ENCODE measurements at places on chromosomes 3 and 15. TPM values are rescaled to one million over a fixed set of nuclear protein-coding genes. Genes with fewer than 3 reads are reported as not detected.

RYR3 gene
- total RNA-seq = 0.15 TPM

CKMT1B gene
- 0.30 TPM for total RNA-seq

GRCh38 chr3:132773071-132773619 lies 50.9 kb upstream of the NPHP3 start:
- H3K27ac ChIP-seq = no peak overlapping the region
- H3K27me3 ChIP-seq = no peaks in the 10 kb centered on the region
- H3K4me1 ChIP-seq = no peaks in the 10 kb centered on the region
- DNase-seq = no peak
- no peak overlapping the region for H3K4me3 ChIP-seq

GRCh38 chr3:94291686-94292085 lies 228.8 kb downstream of the NSUN3 start:
- H3K4me3 ChIP-seq = no peak overlapping the region
- H3K27ac ChIP-seq = no peak overlapping the region
- H3K27me3 ChIP-seq = no peaks in the 10 kb centered on the region

DNA sequence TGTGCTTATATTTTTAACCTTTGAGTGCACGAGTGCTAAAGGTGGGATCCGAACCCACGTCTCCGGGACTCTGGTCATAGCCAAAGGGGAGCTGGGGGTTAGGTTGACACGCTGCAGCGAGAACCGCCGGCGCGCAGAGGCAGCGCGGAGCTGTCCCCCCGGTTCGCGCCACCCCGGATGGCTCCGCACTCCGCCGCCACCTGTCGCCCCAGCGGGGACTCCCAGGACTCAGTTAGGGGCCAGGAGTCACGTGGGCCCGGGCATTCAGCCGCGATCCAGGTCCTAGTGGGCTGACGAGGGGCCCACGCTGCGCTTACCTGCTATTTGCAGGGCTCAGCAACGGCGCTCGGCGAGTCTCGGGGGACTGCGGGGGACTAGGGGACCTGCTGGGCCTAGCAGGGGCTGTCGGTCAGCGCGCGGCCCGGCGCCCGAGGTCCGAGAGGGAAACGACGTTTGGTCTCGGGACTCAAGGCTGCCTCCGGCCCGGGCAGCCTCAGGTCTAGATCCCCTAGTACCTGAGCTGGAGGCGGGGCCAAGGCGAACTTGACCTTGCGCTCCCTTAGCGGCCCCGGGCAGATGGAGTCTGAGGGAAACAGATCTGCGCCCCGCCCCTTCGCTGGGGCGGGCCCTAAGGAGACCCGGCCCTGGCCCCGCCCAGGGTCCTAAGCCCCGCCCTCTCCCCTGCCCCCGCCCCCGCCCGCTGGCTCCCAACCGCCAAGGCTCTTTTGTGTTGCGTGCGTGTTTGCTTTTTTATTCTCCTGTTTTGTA lies at the start of gene NMNAT3:
Gene NMNAT3 (minus strand): TSS at position 585 of the 768 bp plus-strand sequence. CDS start 50,248 bp downstream, outside the sequence.
- H3K27ac ChIP-seq = peak within 1 kb of the TSS; percentile 70
- peak within 1 kb of the TSS; percentile 68 for H3K4me3 ChIP-seq
- no peaks in the 10 kb centered on the region for H3K27me3 ChIP-seq
- peaks cover 8% of the 10 kb centered on the region for H3K4me1 ChIP-seq
- DNase-seq = peak; percentile 87

OR5AC2 gene
- not detected for total RNA-seq

- no peaks in the 10 kb centered on the region for H3K27me3 ChIP-seq
- no peaks in the 10 kb centered on the region for H3K36me3 ChIP-seq
- peaks cover 10% of the 10 kb centered on the region for H3K4me1 ChIP-seq
- no peak overlapping the region for H3K4me3 ChIP-seq
- no peak overlapping the region for H3K27ac ChIP-seq
Observed at GRCh38 chr3:194496217-194496919, 9.6 kb upstream of the ATP13A3 start.

GRCh38 chr3:47429476-47430270 lies 46.1 kb downstream of the SCAP start:
- DNase-seq = no peak
- H3K4me1 ChIP-seq = no peaks in the 10 kb centered on the region
- no peak overlapping the region for H3K4me3 ChIP-seq
- H3K36me3 ChIP-seq = peaks cover 66% of the 10 kb centered on the region

DNA sequence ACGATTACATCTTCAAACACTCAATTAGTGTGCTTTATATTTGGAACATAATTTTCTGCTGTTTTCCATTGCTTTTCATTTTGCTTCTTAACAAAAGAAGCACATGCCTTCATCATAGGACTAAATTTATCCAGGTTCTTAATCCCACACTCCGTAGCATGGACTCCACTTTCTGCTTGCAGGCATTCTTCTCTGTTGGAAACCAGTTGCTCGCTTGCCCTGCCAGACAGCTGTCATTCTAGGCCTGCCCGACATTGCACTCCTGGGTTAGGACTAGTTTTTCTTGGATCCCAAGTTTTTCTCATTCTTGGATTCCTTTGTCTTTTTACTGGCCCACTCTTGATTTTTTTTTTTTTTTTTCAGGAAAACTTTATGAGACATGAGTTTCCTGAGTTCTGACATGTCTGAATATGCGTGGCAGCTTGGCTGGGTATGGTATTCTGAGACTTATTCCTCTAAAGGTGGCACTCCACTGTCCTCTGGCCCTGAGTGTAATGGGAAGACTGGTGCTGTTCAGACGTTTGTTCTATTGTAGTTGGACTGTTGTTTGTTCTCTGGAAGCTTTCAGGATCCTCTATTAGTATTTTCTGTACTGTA lies 6.3 kb upstream of the ATP1B3 start:
- no peak overlapping the region for H3K27ac ChIP-seq
- no peaks in the 10 kb centered on the region for H3K27me3 ChIP-seq
- H3K36me3 ChIP-seq = no peaks in the 10 kb centered on the region
- DNase-seq = no peak
- H3K4me1 ChIP-seq = peaks cover 5% of the 10 kb centered on the region
- no peak overlapping the region for H3K4me3 ChIP-seq

- H3K27ac ChIP-seq = no peak overlapping the region
- no peaks in the 10 kb centered on the region for H3K27me3 ChIP-seq
- H3K4me3 ChIP-seq = no peak overlapping the region
- DNase-seq = no peak
- H3K4me1 ChIP-seq = no peaks in the 10 kb centered on the region
- no peaks in the 10 kb centered on the region for H3K36me3 ChIP-seq
Observed at GRCh38 chr3:77372634-77373346, 332.9 kb downstream of the ROBO2 start.

DNA sequence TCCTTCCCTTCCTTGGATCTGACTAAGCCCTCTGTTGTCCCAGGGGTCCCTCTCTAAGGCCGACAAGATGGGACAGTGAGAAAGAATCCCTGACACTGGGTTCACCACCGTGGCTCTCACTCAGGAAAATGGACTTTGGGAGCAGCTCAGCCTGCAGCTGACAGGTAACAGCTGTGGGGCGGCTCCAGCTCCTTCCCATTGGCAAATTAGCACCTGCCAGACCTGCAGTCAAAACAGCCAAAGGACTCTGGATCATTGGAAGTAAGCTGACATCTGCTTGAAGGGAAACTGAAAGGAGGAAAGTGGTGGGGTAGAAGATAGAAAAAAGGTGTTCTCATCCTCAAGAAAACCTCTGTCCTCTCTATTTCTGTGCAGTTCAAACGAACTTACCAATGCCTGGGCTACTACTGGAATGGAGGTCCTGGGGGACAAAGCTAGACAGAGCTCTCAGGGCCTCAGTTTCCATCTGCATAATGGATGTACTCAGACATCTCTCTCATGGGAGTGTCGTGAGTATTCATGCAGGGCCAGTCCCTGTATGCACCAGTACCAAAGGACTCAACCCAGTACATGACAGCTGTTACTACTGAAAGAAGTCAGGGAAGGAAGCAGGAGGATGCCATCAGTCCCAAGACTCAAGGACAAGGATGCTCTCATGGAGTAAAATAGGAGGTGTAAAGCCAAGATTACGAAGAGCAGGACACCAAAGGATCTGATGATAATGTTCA lies 53.6 kb upstream of the DCLK3 start:
- no peak for DNase-seq
- H3K27ac ChIP-seq = no peak overlapping the region
- H3K36me3 ChIP-seq = no peaks in the 10 kb centered on the region
- no peak overlapping the region for H3K4me3 ChIP-seq
- H3K4me1 ChIP-seq = no peaks in the 10 kb centered on the region
- no peaks in the 10 kb centered on the region for H3K27me3 ChIP-seq

EHD4 gene
- total RNA-seq = 31.8 TPM

DNA sequence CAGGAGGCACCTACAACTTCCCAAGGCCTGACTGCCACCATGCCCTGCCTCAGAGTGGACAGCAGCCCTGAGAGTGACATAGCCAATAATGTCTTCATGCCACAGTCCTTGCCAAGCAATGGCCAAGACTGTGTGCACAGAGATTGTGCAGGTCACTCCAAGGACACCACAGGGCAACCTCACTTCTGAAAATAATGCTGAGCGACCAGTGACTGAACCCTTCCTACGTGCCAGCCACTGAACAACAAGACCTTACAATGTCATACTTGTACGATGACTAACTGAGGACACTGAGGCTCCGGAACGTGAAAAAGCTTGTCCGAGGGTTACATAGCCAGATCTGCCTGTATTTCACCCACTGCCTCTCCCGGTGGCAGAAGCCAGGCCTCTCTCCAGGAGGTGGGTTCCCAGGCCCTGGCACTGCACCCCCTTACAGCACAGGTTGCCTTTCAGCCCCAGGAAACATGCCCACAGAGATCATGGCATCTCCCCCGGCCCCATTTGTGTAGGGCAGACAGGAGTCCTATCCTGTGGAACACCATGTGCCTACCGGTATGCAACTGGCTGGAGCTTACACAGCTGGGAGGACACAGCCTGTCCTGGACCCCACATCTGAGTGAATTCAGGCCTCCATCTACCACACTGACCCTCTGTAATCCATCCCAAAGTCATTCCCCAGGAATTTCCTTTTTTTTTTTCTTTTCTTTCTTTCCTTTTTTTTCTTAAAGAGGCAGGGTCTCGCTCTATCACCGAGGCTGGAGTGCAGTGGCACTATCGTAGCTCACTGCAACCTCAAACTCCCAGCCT lies 72.3 kb downstream of the SLC12A8 start:
- no peaks in the 10 kb centered on the region for H3K27me3 ChIP-seq
- H3K36me3 ChIP-seq = no peaks in the 10 kb centered on the region
- H3K27ac ChIP-seq = peak overlapping the region; percentile 72
- no peak for DNase-seq
- no peak overlapping the region for H3K4me3 ChIP-seq

- peaks cover 53% of the 10 kb centered on the region for H3K4me1 ChIP-seq
- no peak for DNase-seq
- no peak overlapping the region for H3K4me3 ChIP-seq
- H3K27ac ChIP-seq = no peak overlapping the region
Observed at GRCh38 chr3:15276028-15276724, 56.2 kb downstream of the SH3BP5 start.

PRSS50 gene
- total RNA-seq = 0.30 TPM

SYNPR gene
- not detected for total RNA-seq

IGDCC3 gene
- total RNA-seq = not detected

ZBED2 gene
- total RNA-seq = 2.1 TPM

- H3K27ac ChIP-seq = no peak overlapping the region
- no peak overlapping the region for H3K4me3 ChIP-seq
- H3K27me3 ChIP-seq = no peaks in the 10 kb centered on the region
- no peak for DNase-seq
Observed at GRCh38 chr15:68312701-68313204, 35.2 kb downstream of the FEM1B start.

DNA sequence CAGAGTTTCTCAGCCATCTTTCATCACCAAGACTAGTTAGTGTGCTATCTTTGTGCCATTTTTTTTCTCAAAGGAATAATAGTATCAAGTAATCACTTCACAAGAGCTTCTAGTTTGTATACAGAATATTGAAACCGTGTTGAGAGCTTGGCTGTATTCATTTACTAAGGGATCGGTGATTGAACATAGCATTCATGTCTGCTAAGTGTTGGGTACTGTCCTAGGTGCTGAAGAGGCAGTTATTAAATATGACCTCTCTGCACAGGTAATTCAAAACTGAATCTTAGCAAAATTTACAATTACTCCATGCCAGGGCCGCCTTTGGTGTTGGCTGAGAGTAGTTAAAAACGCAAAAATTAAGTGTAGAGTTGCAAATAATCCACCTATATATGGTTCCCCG lies 355.3 kb upstream of the RORA start:
- no peaks in the 10 kb centered on the region for H3K4me1 ChIP-seq
- H3K27ac ChIP-seq = no peak overlapping the region
- no peak for DNase-seq
- H3K4me3 ChIP-seq = no peak overlapping the region

DNA sequence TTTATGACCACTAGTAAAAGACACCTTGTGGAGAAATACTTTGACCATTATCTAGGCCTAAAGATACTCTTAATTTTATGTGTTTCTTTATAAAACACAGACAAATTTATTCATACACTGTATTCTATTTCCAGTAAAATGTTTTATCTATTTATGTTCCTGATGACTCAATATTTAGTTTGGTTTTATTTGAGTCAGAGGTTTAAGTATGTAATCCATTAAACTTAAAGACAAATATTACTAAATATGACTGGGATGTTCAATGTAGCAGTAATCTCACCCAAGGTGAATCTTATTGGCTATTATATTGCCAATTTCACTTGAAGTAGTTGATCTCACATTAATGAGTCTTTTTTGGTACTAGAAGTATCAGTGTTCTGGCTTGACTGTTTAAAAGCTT lies 799.7 kb downstream of the CADM2 start:
- no peak overlapping the region for H3K4me3 ChIP-seq
- no peak overlapping the region for H3K27ac ChIP-seq
- no peaks in the 10 kb centered on the region for H3K36me3 ChIP-seq
- no peaks in the 10 kb centered on the region for H3K27me3 ChIP-seq
- no peak for DNase-seq
- no peaks in the 10 kb centered on the region for H3K4me1 ChIP-seq

GRCh38 chr3:102810937-102811336 lies 376.1 kb downstream of the ZPLD1 start:
- H3K36me3 ChIP-seq = no peaks in the 10 kb centered on the region
- no peak overlapping the region for H3K4me3 ChIP-seq
- H3K27ac ChIP-seq = no peak overlapping the region
- H3K27me3 ChIP-seq = no peaks in the 10 kb centered on the region
- H3K4me1 ChIP-seq = no peaks in the 10 kb centered on the region
- DNase-seq = no peak

AADACL2 gene
- 1.6 TPM for total RNA-seq

GRCh38 chr3:107367353-107367752 lies 9.9 kb upstream of the CCDC54 start:
- H3K4me1 ChIP-seq = no peaks in the 10 kb centered on the region
- H3K36me3 ChIP-seq = no peaks in the 10 kb centered on the region
- H3K4me3 ChIP-seq = no peak overlapping the region
- H3K27ac ChIP-seq = no peak overlapping the region
- H3K27me3 ChIP-seq = no peaks in the 10 kb centered on the region
- no peak for DNase-seq

GRCh38 chr3:114308830-114309229 lies 15.0 kb downstream of the TIGIT start:
- H3K36me3 ChIP-seq = no peaks in the 10 kb centered on the region
- H3K4me3 ChIP-seq = no peak overlapping the region
- H3K4me1 ChIP-seq = no peaks in the 10 kb centered on the region

DNA sequence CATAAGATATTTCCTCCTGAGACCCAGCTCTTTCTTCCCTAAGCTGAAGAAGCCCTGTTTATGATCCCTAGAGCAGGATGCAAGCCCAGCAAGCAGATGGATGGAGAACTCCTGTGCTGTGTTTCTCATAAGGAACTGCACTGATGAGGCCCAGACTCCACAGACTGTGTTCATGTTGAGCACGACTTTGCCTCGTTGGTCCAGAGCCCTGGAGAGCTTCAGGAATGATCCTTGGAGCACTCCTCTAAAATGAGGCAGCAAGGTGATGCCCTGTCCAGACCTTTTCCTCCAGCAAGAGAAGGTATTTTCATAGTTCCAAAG lies 83.8 kb downstream of the MYLK start:
- H3K27ac ChIP-seq = peak overlapping the region; percentile 57
- H3K27me3 ChIP-seq = no peaks in the 10 kb centered on the region
- no peaks in the 10 kb centered on the region for H3K4me1 ChIP-seq
- no peak for DNase-seq
- no peaks in the 10 kb centered on the region for H3K36me3 ChIP-seq
- H3K4me3 ChIP-seq = peak overlapping the region; percentile 40

Measured in upper lobe of left lung (tissue), 6 donors.